ENCODE measurements at places on chromosomes 3 and 15. TPM values are rescaled to one million over a fixed set of nuclear protein-coding genes. Genes with fewer than 3 reads are reported as not detected.

The FOXL2 gene
- 18.2 TPM for total RNA-seq

The ESYT3 gene
- total RNA-seq, result under 0.01 TPM

The P2RY13 gene
- total RNA-seq, result not detected

The TNNC1 gene
- total RNA-seq, result not detected

The SNRK gene
- total RNA-seq, result 17.7 TPM

The CPNE9 gene
- total RNA-seq, result not detected

The PIK3CA gene
- total RNA-seq, result 34.8 TPM

The VGLL4 gene
- 61.0 TPM for total RNA-seq

The ATP10A gene
- total RNA-seq, result 2.6 TPM
